AG04449 (cell line): ENCODE measurements at places on chromosomes 5 and 9.

- no peak for DNase-seq
Measured at GRCh38 chr9:4596165-4596922, 65.8 kb upstream of the PLPP6 start.

DNA sequence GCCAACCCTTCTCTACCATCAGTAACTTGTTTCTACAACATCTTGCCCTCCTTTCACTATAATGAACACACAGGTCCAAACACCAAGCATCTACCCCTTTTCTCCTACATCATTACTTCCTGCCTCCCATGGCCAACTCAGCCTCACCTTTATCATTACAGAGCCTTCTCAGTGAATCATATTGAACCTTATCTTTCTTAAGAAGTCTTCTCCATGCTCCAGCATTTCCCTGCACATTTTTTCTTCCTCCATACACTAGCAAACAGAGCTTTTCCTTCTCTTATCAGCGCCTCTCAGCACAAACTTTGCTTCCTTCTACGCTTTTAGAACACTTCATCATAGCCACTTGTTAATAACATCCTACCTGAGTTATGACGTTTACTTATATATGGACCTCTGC is 148.2 kb downstream of the ARL15 start:
- no peak for DNase-seq

- DNase-seq: no peak
Measured at GRCh38 chr9:92140754-92141143, 25.5 kb upstream of the SPTLC1 start.

GRCh38 chr9:77751341-77752091 is 103.4 kb upstream of the GNA14 start:
- peak; percentile 56 for DNase-seq

GRCh38 chr5:92353107-92354030 is 970.3 kb upstream of the ARRDC3 start:
- peak; percentile 16 for DNase-seq

DNA sequence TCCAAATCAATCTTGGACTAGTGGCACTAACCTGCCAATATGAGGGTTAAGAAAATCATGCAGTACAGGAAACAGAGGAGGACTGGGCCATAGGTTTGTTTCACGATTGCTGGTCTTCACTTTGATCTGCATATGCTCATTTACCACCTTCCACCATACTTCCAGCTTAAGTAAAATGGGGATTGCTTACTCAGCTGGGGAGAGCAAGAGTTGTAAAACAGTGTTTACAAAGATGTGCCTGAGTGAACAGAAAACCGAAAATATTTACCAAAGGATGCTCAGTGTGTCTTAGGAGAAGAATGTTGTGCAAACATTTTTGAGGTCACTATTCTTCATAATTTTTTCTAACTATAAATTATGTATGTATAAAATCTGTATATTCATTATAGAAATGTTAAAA is 65.1 kb upstream of the DNAH5 start:
- DNase-seq: no peak

DNA sequence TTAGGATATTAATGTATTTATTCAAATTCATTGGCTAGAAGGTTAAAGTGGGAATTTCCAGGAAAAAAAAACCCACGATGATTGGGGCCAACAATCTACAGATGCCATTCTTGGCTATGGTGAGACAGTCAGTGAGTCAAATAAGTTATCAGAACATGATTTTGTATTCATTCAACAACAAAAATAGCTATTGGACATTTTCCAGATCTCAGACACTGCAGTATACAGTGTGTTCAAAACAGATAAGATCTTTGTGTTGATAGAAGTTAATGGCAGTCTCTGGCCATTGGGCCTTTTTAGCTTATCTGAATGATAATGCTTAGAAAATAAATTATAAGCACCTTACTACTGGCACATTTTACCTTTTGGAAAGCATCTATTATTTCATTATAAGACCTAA is 547.7 kb downstream of the MAT2B start:
- DNase-seq: no peak

DNA sequence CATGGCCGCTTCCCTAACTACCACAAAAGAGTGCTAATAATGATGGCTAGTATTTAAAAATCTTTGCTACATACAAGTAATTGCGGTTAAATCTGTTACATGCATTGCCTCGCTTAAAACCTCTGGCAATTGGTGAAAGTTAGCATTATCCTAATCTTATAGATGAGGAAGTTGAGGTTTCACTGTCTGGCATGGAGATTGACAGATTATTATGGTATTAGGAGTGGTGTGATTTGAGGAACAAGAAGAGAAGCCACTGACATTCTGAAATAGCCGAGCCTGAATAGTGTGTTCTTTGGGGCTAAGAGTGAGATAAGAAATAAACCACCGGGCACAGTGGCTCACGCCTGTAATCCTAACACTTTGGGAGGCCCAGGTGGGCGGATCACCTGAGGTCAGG is 45.3 kb upstream of the DPYSL3 start:
- no peak for DNase-seq

DNA sequence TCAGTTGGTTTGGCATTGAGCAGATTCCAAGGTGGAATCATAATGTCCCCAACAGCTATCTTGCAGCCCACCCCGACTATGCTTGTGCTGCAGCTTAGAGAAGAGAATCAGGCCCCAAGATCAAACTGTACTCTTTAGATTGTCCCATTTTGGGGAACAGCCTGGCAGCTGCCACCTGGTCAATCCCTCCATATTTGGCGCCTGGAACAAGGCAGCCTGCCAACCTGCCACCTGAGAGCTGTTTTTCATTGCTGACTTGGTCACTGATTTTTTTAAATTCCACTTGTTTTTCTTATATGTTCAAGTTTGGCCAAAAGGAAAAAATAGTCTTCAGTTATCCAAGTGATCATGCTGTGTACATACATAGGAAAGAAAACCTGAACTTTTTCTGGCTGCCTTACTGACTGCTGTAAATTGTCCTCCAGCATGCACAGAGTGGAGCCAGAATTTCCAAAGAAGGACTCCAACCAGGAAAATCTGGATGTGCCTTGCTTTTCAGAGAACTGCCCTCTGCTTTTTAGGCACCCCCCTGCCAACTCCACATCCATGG is 504.2 kb downstream of the ENC1 start:
- DNase-seq: no peak

DNA sequence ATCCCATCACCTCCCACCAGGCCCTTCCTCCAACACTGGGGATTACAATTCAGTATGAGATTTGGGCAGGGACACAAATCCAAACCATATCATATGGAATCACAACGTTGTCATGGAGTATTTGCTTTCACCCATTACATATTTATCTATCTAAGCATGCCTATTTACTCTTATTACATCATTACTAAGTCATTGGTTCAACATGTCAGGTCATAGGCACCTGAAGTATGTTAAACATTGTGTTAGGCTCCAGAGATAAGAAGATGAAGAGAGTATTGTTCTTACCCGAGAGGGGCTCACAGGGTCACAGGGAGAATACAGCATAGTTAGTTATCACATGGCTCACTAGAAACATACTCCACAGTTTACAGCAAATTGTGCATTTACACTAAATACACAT is 150.5 kb downstream of the TMEM161B start:
- DNase-seq: no peak

DNA sequence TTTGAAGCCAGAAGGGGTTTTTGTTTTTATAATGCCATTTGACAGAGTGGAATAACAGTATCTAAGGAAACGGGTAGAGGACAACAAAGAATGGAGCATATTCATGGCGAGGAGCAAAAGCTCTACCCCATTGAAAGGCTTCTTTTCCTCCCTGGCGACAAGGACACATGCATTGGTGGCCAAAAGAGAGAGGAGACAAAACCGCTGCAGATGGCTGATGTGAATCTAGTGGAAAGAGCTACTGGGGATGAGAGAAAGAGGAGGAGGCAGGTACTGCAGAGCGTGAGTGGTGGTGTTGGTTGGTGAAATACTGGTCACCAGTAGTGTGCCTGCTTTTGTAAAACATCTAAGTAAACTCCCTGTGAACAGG is 491 bp downstream of the APC start:
- no peak for DNase-seq

DNA sequence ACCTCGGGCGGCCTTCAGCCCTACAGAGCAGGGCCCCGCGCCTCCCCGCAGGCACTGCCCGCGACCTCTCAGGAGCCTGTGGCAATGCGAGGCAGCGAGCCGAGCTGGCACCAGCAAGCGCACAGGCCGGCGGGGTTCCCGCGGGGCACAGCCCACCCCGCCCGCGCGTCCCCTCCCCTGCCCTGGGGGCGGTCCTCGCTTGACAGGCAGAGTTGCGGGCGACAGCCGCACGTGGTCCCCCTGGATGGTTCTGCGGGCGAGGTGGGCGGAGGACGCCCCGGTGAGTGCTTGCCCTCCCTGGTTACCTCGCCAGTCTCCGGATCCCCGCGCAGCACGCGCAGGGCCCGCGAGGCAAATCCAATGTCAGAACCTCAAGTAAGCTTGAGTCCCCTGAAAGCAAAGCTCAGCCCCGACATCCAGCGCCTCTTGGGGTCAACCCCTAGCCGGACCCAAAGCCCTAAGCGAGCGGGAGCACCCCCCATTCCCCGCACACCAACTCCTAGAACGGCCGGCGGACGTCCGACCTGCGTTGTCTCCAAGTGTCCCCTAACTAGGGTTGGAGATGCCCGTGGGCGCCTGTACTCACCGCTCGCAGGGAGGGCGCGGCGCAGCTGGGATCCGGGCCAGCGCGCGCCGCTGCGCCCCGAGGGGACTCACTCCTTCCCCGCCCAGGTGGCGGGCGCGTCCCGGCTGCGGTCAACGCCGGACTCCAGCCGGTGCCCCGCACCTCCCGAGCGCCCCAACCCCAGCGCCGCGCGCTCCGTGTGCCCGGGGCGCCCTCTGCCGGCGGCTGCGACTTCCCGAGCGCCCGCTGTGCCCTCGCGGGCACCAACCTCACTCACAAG is at the start of gene DRD1:
Gene DRD1 (minus strand): TSS at position 123 of the 845 bp plus-strand sequence. CDS start 1,083 bp downstream, outside the sequence.
- no peak for DNase-seq

- no peak for DNase-seq
Measured at GRCh38 chr5:75610201-75610600, 1.1 kb upstream of the ANKDD1B start.

DNA sequence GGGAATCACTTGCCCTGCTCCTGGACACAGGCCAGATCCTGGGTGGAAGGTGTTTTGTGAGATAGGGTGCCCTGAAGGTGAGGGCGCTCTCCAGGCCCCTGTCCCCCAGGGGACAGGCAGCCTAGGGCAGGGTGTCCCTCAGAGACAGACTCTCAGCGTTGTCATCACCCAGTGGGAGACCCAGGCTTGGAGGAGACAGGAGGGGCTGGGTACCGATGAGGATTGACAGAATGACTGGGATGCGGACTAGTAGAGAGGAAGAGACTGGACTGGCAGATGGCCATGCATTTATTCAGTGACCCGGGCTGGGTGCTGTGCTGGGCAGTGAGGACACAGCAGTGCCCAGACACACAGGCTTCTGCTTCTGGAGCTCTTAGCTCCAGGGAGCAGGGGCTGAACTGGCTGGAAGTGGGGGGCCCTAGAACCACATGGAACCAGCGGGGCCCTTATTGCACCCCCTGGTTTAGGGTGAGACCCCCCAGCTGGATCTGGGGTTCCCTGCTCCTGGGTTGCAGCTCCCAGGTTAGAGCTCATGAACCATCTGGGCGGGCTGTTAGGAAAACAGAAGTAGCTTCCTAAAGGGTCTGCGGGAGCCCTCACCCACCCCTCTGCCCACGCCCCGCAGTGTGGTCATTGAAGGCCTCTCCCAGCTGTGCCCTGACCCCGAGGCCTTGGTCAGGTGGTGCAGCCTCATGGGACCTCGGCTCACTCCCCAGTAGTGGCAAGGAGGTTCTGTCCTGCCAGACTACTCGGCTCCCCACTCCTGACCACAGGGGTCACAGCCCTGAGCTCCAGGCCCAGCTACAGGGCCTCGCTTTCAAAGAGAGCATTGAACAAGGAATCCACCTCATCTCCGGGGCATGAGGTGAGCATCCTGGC is 116.7 kb upstream of the LMX1B start:
- DNase-seq: no peak

DNA sequence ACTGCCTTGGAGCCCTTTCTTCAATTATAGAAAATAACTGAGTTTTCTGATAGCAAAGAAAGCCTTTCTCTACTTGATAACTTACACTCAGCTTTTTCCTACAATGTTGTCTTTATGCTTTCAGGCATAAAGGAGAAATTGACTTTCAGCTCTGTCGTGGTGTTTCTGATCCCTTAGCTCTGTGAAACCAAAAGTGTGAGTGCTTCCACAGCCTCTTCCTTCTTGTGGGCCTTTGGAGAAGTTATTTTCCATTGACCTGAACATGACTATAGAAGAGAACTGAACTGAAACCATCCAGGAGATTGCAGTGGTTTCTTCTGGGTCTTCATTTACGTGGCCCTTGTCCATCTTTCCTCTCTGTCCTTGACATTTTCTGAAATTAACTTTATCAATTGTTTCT is 59.5 kb upstream of the EQTN start:
- no peak for DNase-seq
